ENCODE measurements at places on chromosomes 6 and 20.
A peak's percentile ranks its signal among the peaks of the same experiment; 100 is the strongest.

DNA sequence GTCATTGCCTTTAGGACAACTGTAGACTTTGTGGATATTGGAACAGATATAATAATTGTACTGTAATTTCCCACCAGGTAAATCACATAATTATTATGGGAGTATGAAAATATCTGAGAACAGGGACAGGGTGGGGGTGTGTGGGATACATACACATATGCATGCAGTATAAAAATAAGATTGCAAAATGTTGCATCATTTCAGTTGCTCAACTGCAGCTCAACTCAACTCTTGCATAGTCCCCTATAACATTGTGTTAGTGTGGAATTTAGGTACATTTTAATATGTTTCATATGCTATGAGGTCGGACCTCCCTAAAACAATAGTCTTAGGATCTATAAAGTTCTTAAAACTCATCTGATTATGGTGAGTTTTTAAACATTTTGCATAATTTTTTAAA lies 275.0 kb upstream of the FLRT3 start:
- DNase-seq = no peak

DNA sequence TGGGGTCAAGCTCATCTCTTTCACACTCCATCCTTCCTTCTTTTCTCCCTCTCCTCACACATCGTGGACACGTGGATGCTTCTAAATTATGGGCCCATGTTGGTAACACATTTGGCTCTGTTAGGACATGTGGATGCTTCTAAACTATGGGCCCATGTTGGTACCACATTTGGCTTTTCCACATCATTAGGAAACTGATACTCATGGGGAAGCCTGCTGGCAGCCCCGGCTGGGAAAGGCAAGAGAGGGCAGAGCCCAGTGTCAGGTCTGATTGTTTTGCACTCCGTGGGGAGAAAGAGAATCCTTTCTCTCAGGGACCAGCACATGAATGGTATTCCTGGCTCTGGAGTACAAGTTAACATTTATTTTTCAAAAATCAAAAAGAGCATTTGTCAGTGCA lies 4.0 kb upstream of the CST1 start:
- no peak for DNase-seq

DNA sequence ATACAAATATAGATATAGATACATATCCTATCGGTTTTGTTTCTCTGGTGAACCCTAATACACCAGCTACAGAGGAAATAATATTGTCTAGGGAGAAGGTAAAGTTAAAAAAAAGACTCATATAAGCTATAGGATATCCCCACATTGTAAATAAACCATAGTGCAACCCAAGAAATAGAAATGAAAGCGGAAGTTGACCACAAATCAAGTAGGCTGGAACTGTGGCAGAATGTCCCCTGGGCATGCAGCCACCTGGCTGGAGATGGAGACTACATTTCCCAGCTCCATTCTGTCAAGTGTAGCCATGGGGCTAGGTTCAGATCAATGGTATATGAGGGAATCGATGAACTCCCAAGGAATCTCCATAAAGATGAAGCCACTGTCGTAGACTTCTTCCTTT lies 70.1 kb upstream of the RPS6KA2 start:
- DNase-seq = no peak

DNA sequence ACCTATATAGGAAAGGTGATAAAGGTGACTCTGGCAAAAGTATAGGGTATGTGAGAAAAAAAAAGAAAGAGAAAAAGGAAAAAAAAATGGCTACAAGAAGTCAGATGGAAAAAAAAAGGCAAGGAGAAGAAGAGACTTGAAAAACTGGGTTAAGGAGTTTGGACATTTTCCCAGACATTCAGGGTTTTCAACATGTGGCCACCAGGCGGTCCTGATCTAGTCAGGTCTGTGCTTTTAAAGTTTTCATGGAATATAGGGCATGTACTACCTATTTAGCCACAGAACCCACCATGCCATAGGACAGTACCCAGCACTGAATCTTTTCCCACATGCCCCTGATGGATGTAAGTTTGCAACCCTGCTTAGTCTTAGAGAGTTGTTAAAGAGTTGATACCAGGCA lies 433.7 kb downstream of the MAFB start:
- DNase-seq = no peak

GRCh38 chr6:29632789-29633533 lies at the start of gene GABBR1:
Gene GABBR1, minus strand, starts transcription at chr6:29633183. Its CDS starts 798 bp downstream, at chr6:29632385.
- peak; percentile 39 for DNase-seq

DNA sequence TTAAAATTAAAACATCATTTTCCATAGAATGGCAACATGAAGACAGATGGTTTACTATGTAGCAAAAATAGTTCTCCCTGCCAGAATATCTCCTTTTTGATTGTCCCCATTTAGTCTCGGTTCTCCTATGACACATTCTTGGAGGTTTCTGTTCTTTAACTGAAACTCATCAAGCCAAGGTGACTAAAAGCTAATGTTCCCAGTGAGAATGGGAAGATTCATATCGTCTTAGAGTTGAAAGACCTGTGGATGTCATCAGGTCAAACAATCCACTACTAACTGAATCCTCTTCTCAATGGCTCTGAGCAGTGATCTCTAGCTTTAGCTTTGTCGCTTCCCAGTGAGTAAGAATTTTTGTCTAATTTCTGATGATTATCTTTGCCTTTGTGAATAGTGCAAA lies 1.3 kb upstream of the DOK5 start:
- DNase-seq = no peak

- DNase-seq = no peak
These were observed 39.7 kb downstream of the DLL1 start for GRCh38 chr6:170250981-170251775.

DNA sequence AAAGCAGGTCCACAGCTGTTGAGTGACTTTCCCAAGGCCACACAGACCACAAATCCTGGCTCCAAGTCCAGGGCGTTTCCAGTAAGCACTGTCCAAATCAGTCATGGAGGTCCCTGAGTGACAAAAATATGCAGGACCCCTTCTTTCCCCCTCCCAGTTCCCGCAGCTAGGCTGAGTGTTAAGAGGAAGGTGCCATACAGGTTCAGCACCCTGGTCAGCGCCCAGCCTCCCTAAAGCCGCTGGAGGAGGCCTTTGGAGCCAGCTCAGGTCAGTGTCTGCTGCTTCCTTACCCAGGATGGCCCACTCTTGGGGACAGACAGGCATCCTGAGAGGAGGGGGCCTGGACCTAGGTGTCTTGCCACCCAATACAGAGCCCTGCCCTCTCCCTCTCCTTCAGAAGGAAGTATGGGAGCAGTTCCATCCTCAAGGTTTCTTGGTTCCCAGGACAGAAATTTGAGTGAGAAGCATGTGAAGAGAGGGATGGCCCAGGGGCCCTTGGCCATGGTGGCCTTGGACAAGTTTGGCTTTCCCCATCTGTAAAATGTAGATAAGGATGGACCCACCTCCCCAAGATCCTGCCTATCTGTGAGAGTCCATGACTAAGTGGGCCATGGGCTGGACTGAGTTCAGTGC lies 13.2 kb downstream of the TMEM74B start:
- no peak for DNase-seq

DNA sequence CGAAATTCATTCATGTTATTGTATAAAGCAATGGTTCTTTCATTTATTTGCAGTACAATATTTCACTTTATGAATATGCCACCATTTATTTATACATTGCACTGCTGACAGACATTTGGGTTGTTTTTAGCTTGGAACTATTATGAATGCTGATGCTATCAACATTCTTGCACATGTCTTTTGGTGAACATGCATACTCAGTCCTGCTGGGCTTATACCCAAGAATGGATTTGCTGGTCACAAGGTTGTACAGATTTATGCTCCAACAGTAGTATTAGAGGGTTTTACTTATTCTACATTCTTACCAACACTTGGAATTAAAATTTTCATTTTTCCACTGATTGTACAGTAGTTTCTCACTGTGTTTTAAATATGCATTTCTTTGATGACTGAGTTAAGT lies 126.2 kb downstream of the PTPRK start:
- DNase-seq = no peak

DNA sequence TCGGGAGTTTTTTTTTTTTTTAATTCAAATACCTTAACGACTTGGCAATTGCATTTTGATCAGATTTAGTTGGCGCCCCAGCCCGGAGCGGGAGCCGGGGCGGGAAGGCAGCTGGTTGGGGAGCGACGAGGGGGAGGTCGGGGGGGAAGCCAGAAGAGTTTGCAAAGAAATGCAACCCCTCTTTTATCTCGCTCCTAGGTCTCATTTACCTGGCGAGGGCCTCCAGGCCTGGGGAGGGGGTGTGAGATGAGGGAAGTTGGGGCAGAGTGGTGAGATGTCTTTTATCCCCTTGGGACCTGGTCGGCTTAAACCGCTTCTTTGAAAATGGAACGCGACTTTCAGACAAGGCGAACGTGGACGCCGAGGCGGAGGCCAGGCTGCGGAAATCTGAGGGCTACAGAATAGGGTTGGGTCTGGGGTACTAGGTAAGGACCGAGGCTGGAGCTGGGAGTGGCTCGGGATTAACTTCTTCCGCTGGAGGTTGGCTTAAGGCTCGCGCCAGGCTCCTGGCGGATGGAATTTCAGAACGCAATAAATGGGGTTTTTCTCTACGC lies 40.3 kb downstream of the NCR2 start:
- no peak for DNase-seq

GRCh38 chr6:113129991-113130390 lies 727.2 kb upstream of the MARCKS start:
- no peak for DNase-seq

GRCh38 chr6:3654898-3655297 lies 96.6 kb downstream of the PXDC1 start:
- DNase-seq = no peak

GRCh38 chr6:142026471-142026870 lies 106.3 kb upstream of the GJE1 start:
- no peak for DNase-seq

- no peak for DNase-seq
These were observed 45.9 kb upstream of the AIG1 start for GRCh38 chr6:143014764-143015163.

GRCh38 chr6:142671791-142672190 lies 273.2 kb downstream of the HIVEP2 start:
- no peak for DNase-seq

GRCh38 chr6:163635315-163635714 lies 220.8 kb downstream of the QKI start:
- no peak for DNase-seq

GRCh38 chr6:155038527-155038926 lies 43.4 kb downstream of the TIAM2 start:
- no peak for DNase-seq

DNA sequence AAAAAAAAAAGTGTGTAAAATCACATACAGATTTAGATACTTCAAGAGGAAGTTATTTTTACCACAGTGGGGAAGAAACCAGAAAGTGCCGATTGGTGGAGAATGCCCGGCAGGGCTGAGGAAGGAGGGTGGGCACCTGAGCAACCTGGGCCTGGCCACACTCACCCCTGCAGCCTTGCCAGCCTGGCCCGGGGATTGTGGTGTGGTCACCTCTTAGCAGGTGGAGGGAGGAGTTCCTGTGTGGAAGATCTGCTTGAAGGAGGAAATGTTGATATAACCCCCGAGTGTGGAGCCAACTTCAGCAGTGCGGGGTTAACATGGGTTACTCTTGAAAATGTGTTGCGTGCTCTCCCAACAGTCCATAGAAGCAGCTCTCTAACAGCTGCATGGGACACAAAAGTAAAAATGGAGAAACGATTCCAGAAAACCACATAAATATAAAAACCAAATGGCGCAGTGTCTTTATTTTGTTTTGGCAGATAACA lies 14.7 kb downstream of the UST start:
- DNase-seq = no peak

- no peak for DNase-seq
These were observed 269.0 kb downstream of the UST start for GRCh38 chr6:149015535-149016525.

- DNase-seq = no peak
These were observed 12.2 kb downstream of the HNF4A start for GRCh38 chr20:44367746-44368145.

DNA sequence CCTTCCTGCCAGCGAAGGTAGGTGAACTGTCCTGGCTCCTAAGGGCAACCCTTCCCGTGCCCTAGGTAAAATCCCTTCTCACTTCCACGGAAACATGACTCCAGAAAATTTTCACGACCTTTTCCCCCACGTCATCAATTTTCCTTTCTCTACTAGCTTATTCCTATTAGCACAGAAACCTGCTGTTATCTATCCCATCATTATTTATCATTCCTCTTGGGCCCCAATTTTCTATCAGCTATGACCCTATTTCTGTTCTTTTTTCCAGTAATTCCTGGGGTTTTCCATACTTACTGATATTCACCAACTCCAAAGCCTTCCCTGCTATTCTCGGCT lies 23.8 kb upstream of the GCM1 start:
- no peak for DNase-seq

DNA sequence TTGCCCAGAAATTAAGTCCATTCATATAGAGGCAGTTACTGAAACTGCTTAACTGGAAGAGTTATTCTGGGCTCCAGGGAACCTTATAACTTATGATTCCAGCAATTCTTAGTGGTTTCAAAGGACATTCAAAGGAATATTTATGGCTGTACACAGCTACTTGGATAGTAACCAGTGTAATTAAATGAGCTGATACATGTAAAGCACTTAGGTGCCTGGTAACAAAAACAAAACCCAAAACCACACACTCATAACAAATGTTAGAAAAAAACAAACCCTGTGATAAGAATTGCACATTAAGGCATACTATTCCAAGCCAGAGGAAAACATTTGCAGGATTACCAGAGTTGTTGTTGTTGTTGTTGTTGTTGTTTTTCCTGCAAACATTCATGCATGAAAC lies 51.5 kb downstream of the STK4 start:
- no peak for DNase-seq

DNA sequence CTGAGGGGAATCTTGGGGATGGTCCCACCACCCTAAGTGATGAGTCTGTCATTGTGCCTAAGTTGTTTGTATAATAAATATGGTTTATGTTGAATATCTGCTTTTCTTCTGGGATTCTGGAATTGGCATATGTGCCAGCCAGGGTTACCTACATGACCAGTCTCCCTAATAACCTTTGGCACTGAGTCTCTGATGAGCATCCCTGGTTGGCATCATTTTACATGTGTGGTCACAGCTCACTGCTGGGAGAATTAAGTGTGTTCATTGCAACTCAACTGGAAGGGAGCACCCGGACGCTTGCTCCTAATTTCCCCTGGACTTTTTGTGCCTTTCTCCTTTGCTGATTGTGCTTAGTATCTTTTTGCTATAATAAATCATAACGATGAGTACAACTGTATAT lies 8.1 kb downstream of the SMAP1 start:
- DNase-seq = no peak

DNA sequence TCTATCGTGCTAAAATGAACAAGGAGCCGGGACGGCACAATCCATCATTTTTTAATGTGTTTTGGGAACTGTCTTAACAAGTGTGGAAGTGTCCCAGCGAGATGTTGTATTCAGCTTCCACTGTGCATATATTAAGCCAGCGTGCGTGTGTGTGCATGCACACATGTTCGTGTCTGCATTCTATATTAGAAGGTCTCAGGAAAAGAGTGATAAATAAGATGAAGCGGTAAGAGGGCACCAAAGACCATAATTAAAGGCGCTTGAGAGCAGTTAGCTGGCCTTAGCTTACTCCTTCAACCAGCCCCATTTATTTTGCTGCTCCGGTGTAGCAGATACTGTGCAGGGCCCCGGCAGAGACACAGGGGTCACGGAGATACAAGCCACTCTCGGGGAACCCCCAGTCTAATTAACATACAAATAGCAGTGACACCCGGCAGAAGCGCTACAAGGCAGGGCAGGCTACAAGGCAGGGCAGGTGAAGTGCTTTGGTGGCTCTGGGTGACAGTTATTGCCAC lies 206.5 kb upstream of the RREB1 start:
- DNase-seq = no peak
